Adipocyte (in vitro differentiated cells): ENCODE measurements at places on chromosomes 12 and 14.

GRCh38 chr14:30118992-30119640 is 191.5 kb upstream of the PRKD1 start:
- DNase-seq = no peak

GRCh38 chr14:104681689-104682074 is 7.7 kb upstream of the INF2 start:
- peak; percentile 89 for DNase-seq

DNA sequence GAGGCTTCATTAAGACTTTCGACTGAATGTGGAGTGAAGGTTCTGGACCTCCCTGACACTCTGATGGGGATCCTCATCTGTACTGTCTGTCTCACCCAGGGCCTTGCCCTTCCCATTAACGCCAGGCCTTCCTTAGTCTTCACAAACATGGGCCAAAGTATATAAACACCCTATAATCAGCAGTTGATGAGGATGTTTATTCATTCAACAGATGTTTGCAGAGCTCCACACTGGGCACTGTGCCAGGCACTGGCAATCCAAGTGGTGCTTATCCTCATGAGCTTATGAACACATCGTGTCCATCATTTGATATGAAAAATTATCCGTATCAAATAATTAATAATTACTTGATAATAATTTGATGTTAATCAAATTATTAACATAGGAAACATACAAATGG is 454.4 kb downstream of the FUT8 start:
- DNase-seq = no peak

DNA sequence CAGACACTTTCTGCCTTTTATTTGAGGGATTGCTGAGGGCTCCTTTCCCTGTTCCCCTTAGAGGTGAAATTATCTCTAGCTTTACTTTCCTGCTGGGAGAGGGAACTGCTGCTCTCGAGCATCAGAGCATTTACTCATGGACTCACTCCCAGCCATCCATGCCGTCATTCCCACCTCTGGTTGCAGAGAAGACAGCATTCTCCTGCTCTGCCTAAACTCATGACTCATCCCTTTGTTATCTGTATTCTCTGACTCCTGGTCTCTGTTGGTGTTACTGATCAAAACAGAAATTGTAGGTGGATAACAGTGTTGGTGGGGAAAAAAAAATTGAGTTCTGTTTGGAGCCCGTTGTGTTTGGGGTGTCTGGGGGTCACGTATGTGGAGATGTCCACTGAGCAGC is 159.3 kb downstream of the TTC8 start:
- DNase-seq = peak; percentile 61

DNA sequence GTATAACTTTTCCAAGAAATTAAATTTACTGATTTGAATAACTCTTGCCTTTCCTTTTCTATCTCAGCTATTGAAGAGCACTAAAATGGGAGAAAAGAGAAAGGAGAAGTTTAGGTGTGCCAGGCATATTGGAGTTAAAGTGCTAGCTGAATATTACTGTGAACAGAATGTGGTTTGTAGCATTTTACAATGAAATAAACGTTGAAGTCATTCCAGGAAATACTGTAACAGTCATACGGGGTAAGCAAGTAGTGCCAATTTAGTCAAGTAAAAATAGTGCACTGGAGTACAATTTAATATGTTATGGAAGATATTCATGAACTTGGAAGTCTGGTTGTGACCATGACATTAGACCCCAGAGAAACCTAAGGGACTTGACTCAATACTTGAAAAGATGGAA is 62.1 kb downstream of the E2F7 start:
- DNase-seq = peak; percentile 4

GRCh38 chr12:114669401-114670290 is 14.3 kb downstream of the TBX3 start:
- peak; percentile 89 for DNase-seq

DNA sequence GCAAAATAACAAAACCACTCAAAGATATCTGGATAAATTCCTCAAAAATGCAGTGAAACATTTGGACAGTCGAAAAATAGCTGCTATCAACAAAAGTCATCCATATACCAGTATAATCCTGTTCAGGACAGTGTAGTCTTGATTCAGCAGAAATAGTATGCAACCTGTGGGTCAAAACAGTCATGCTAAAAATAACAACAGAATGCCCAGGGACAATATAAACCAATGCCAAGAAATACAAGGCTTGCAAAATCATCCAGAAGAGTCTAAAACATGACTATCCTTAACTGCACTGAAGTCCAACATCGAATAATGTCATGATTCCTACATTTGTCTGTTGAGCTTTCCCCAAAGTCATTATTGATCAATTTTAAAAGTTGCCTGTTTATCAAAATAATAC is 425.9 kb downstream of the FSCB start:
- DNase-seq = no peak

- peak; percentile 62 for DNase-seq
Observed at GRCh38 chr14:37697489-37698121, 102.2 kb downstream of the TTC6 start.

GRCh38 chr12:104386461-104386860 is 70.3 kb upstream of the CHST11 start:
- DNase-seq = no peak

- no peak for DNase-seq
Observed at GRCh38 chr12:113263431-113263963, 42.2 kb downstream of the TPCN1 start.

- DNase-seq = no peak
Observed at GRCh38 chr12:76270657-76271358, 77.4 kb downstream of the BBS10 start.

GRCh38 chr12:120835304-120835612 is 68.9 kb downstream of the SPPL3 start:
- DNase-seq = no peak

DNA sequence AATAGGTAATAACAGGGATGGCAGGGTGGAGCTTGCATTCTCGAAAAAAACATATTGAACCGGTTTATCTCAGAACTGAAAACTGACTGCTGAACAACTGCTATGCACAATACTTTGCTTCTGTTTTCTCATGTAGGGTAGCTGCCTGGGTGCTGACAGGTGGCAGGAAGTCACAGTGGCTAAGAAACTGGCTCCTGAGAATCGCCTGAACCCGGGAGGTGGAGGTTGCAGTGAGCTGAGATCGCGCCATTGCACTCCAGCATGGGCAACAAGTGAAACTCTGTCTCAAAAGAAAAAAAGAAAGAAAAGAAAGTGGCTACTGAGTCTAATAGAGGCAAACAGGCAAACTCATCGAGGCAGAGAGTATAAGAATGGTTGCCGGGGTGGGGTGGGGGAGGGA is 113.1 kb downstream of the CCDC60 start:
- DNase-seq = no peak

- no peak for DNase-seq
Observed at GRCh38 chr14:54681811-54682261, 114.9 kb downstream of the SAMD4A start.

GRCh38 chr14:63551332-63551731 is 8.2 kb upstream of the PPP2R5E start:
- DNase-seq = peak; percentile 18

- DNase-seq = peak; percentile 56
Observed at GRCh38 chr12:58487678-58488161, 432.6 kb downstream of the LRIG3 start.

GRCh38 chr14:103625356-103626095 is 3.5 kb upstream of the KLC1 start:
- DNase-seq = no peak

DNA sequence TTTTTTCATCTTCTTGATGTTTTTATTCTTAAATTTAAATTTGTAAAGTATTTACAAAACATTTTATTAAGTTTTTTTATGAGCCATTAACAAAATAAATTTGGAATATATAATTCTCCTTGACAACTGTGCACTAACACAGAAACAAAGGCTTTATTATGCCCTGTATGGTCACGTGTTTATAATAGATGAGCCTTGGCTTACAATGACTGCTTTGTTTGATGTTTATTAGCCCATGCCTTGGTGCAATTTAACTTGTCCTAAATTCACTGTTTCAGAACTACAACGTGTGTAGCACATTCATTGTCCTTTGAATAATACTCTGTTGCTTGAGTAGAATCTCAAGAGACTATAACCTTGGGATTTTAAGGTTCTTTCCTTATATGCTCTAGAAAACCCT is 59.8 kb downstream of the CNTN1 start:
- DNase-seq = no peak

DNA sequence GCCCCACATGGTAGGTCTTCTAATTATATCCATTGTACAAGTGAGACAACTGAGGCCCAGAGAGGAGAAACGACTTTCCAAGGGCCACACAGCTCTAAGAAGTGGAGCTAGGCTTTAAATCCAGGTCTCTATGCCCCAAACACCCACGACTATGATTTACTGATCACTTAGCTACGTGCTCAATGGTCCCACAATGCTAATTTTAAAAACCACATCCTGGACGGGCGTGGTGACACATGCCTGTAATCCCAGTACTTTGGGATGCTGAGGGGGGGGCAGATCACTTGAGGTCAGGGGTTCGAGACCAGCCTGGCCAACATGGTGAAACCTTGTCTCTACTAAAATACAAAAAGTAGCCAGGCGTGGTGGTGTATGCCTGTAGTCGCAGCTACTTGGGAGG is 8.4 kb upstream of the MLEC start:
- no peak for DNase-seq

DNA sequence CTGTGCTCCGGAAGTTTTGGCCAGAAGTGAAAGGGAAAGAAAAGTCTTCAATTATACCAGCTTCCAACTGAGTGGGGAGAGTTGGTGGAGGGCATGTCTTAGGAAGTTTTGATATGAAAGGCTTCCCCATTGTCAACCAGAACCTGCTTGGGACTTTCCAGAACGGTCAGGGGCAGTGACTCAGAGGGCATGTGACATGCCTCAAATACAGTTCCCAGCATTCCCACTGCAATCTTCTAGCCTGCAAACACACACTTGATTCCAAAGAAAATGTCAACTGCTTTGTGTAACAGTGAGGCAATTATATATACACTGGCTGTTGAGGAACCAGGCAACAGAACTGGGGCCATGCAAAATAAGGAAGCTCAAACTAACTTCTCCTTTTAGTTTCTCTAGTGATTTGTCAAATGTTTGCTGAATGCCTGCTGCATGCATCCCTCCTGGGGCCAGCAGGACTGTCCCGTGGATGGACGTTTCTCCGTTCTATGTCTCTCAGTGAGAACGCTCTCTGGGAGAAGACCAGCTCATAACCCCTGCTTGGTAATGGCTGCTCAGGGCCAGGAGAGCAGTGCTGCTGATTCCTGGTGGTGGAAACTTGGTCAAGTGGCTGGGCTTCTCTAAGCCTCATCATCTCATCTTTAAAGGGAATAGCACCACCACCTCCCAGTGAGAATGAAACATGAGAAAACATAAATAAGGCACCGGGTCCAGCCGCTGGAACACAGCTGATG is 18.3 kb downstream of the SLC25A47 start:
- DNase-seq = peak; percentile 59

DNA sequence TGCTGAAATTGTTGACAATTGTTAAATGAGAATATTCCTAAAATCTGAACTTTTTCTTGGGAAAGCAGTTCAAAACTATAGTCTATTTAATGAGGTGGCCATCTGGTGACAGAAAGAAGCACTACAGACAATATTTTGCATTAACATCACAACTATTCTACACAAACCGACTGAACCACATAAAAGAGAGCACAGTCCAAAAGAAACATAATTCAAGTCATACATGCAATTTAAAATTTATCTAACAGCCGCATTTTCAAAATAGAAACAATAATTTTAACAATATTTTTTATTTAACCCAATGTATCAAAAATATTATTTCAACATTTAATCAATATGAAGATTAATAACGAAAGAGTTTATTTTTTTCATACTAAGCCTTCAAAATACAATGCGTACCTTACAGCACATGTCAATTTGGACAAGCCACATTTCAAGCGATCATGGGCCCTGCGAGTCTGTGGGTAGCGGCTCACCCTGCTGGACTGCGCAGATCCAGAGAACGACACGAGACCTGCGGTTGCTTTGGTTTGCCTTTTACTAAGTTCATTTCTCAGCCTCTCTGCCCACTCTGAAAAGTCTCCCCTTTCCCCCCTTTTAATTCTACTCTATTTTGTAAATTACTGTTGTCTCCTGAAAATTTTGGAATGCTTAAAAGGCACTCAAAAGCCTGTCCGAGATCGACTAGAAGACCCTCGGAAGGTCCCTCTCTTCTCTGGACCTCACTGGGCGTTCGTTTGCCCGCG is 947 bp upstream of the LRRC9 start:
- DNase-seq = peak; percentile 65

DNA sequence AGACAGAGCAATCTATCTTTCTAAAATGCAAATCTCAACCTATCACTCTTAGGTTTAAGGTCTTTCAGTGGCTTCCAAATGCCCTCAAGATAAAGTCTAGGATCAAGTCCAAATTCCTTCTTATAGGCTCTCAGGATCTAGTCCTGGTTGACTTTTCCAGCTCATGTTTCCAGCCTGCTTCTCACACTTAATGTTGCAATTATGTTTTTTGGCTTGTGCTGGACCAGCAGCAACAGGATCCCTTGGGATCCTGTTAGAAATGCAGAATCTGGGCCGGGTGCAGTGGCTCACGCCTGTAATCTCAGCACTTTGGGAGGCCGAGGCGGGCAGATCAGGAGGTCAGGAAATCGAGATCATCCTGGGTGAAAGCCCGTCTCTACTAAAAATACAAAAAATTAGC is 10.6 kb downstream of the GPR33 start:
- DNase-seq = peak; percentile 26

GRCh38 chr14:61253064-61253738 is 27.9 kb downstream of the TMEM30B start:
- no peak for DNase-seq

- peak; percentile 38 for DNase-seq
Observed at GRCh38 chr12:124633365-124634362, 66.3 kb upstream of the NCOR2 start.

- no peak for DNase-seq
Observed at GRCh38 chr12:52216807-52217206, 16.2 kb upstream of the KRT7 start.

DNA sequence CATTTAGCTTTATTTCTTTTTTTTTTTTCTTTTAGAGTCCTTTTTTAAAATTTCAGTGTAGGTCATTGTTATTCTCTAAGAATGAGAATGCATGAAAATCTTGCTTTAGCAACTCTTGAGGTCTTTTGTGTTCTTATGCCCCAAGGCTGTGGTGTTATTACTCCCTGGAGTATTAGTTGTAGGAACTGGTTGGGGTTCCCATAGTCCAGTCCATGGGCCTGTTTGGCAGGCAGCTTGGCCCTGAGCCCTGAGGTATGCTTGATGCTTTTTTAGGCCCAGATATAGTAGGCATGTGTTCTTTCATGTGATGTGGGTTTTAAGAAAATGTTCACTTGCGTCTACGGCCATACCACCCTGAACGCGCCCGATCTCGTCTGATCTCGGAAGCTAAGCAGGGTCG is 1.6 kb downstream of the FAM234B start:
- DNase-seq = no peak

- DNase-seq = no peak
Observed at GRCh38 chr14:76205708-76206107, 54.0 kb downstream of the GPATCH2L start.

DNA sequence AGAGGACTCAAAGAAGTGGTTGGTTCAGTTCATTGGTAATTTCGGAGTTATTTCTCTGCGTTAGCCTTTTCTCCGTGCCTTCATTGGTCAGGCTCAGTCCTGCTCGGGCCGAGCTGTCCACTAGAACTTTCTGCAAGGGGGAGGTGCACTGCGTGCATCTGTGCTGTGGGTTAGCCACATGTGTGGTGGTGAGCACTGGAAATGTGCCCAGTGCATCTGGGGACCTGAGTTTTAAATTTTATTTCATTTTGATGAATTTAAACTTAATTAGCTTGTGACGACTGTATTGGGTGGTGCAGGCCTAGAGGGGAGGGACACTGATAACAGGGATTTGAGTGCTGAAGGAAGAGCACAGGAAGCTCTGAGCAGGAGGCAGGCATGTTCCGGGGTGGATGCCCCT is 24.5 kb downstream of the SETD1B start:
- no peak for DNase-seq

- no peak for DNase-seq
Observed at GRCh38 chr12:72011374-72011773, 72.7 kb downstream of the TPH2 start.
